Naive thymus-derived CD4-positive, alpha-beta T cell (primary cell): ENCODE measurements at places on chromosomes 4 and X. TPM values are rescaled to one million over a fixed set of nuclear protein-coding genes. Genes with fewer than 3 reads are reported as not detected.

Gene MBNL3
- total RNA-seq: 34.0 TPM

Gene BCOR
- 43.3 TPM for total RNA-seq

- no peak overlapping the region for H3K27ac ChIP-seq
- no peaks in the 10 kb centered on the region for H3K36me3 ChIP-seq
- DNase-seq: no peak
- no peaks in the 10 kb centered on the region for H3K27me3 ChIP-seq
- no peak overlapping the region for H3K4me3 ChIP-seq
Observed at GRCh38 chrX:80174925-80175574, 160.5 kb downstream of the TBX22 start.

DNA sequence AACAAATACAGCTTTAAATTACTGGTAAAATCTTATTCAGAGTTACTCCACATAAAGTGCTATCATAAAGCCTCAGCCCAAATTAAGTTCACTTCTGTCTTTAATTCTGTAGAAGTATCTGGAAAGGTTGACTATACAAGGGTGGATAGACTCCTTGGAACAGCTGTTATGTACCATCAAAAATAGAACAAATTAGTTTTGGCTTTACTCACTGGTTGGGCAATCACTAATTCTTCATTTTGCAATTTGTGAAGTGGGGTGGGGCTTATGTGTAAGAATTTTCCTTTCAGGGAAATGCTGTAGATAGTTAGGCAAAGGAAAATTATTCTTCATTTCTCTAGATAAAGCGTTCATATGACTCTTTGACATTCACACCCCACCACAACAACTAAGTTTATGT, 7.8 kb downstream of the DIAPH2 start:
- no peaks in the 10 kb centered on the region for H3K4me1 ChIP-seq
- no peak overlapping the region for H3K4me3 ChIP-seq
- H3K36me3 ChIP-seq: no peaks in the 10 kb centered on the region

DNA sequence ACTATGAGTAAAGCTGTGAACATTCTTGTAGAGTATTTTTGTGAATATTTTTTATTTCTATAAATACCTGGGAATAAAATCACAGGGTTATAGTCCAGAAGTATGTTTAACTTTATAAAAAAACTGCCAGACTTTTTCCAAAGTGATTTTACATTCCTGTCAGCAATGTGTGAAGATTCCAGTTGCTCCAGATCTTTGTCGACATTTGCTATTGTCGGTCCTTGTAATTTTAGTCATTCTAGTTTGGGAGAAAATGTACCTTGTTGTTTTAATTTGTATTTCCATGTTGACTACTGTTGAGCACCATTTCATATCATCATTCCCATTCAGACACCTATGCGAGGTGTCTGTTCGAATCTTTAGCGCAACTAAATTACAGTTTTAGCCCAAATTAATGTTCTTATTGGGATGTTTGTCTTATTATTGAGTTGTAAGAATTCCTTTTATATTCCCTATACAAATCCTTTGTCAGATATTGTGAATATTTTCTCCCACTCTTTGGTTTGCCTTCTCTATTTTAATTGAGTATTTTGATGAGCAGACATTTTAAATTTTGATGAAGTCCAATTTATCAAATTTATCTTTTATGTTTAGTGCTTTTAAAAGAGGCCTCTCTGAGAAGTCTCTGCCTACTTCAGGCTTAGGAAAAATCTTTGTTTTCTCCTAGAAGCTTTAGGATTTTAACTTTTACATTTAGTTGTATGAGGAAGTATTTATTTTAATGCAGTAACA, 2.6 kb downstream of the CEP135 start:
- H3K27ac ChIP-seq: peak overlapping the region; percentile 18
- no peak overlapping the region for H3K4me3 ChIP-seq
- no peak for DNase-seq
- H3K27me3 ChIP-seq: no peaks in the 10 kb centered on the region
- H3K36me3 ChIP-seq: peaks cover 5% of the 10 kb centered on the region

DNA sequence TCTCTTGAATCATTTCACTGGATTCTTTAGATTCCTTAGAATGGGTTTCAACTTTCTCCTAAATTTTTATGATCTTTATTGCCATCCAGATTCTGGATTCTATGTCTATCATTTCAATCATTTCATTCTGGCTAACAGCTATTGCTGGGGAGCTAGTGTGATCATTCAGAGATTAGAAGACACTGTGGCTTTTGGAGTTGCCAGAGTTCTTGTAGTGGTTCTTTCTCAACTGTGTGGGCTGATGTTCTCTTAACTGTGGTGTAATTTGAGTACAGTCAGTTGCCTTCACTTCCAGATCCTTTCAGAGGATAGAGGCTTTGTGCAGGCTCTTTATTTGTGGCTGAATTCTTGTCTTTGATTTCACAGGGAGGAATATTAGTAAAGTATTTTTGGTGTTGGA, 12.1 kb upstream of the CSN2 start:
- no peaks in the 10 kb centered on the region for H3K27me3 ChIP-seq
- H3K27ac ChIP-seq: no peak overlapping the region
- no peak overlapping the region for H3K4me3 ChIP-seq
- no peaks in the 10 kb centered on the region for H3K4me1 ChIP-seq
